NCI-H1105 treated with DMSO at 0.1 percent for 48 hours (cell line): ENCODE measurements at places on chromosomes 2 and 18.

DNA sequence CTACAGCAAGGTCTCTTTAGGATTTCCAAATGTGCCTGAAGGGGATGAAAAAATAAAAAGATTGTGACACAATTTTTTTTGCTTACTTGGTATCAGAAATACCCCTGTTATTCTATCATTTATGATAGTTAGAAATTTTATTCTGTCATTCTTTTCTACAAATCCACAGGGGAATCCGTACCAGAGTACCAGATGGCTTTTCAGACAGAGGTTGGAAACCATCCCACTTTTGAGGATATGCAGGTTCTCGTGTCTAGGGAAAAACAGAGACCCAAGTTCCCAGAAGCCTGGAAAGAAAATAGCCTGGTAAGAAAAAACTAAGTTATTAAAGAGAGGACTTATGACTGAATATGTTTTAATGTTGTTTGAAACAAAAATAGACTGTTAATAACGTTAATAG is 92.6 kb upstream of the FAM117B start:
- DNase-seq = no peak

DNA sequence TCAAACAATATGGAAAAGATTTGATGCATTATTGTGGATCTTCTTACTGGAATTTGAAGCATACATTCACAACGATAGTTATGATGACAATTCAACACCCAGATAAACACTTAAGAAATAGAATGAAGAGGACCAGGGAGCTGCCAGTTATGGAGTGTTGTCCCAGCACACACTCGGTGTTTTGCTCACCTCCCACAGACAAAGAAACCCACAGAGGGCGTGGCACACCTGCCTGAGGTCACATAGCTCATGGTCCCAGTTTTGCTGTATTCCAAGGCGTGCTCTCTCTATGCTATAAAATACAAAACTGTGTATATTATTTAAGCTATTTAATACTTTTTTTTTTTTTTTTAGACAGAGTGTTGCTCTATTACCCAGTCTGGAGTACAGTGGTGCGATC is 31.1 kb downstream of the EFR3B start:
- DNase-seq = no peak

DNA sequence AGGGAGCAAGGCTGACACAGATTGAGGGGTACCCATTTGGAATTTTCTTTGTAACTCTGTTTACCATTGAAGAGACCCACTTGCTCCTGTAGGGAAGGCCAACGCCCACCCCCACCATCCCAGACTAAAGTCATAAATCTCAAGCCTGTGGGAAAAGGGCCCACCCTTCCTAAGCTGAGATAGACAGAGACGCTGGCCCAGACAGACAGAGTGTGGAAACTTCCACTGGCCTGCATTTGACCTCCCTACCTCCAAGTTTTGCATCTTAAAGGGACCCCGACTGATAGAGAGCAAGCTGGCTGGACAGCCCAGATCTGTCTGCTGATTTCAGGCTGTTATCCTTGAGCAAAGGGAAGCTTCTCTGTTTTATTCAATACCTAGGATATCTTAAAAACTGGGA is 48.2 kb upstream of the SLC14A2 start:
- no peak for DNase-seq

DNA sequence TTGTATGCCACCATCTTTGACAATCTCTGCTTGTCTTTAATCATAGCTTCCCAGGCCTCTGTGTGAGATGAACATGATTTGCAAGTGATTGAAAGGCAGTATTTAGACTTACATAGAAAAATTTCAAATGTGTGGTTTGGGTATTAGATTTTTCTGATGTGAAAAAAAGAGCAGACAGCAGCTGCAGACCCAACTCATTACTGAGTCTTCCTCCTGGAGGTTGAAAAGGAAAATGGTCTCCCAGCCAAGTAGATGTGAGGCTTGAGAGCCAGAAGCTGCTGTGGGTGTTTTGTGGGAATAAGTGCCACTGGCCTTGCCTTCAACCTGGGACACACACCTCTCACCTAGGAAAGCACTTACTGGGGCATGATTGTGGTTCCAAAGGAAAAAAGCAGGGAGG is 92.5 kb downstream of the KCTD18 start:
- DNase-seq = no peak

DNA sequence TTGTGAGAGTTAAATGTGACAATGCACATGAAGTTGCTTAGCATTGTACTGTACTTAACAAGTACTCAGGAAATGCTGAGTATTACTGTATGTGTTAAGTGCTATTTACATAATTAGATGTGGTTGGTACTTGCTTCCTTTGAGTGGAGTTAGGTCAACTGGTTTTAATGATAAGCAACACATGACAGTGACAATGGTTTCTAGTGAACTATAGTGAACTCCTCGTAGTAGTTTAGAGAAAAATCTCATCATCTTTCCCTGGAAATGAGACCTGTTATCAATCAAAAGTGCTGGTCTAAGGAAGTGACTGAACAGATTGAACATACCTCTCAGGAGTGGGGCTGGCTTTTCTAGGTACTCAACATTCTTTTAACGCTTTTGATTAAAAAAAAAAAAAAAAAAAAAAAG is 29.2 kb upstream of the ZDBF2 start:
- DNase-seq = no peak

DNA sequence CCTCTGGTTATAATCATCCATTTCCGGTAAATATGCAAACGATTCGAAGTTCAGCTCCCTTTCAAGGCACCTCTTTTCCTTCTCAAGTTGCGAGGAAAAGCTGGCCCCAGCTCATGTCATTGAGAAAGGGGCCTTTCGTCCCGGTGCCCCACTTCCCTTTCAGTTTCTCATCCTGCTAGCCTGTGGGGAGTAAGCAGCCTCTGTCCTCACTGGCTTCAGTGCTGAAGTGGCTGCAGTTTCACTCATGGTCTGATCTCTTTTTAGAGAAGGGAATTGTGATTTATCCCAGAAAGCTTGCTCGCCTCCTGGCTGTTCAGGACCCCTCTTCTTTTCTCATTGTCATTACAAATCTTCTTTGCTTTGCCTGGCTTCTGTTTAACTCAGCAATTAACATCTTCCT is 207.5 kb downstream of the NR4A2 start:
- DNase-seq = no peak

- no peak for DNase-seq
Observed at GRCh38 chr2:79235135-79235534, 75.6 kb upstream of the REG3A start.

DNA sequence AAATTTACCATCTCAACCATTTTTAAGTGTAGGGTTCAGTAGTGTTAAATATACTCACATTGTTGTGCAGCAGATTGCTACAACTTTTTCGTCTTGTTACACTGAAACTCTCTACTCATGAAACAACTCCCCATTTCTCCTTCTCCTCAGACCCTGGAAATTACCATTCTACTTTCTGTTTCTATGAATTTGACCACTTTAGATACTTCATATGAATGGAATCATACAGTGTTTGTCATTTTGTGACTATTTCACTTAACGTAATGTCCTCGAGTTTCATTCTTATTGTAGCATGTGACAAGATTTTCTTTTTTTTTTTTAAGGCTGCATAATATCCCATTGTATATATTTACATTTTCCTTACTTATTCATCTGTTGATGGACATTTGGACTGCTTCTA is 203.8 kb downstream of the PLCL1 start:
- no peak for DNase-seq

- DNase-seq = no peak
Observed at GRCh38 chr18:77017355-77017754, 115.2 kb downstream of the MBP start.

DNA sequence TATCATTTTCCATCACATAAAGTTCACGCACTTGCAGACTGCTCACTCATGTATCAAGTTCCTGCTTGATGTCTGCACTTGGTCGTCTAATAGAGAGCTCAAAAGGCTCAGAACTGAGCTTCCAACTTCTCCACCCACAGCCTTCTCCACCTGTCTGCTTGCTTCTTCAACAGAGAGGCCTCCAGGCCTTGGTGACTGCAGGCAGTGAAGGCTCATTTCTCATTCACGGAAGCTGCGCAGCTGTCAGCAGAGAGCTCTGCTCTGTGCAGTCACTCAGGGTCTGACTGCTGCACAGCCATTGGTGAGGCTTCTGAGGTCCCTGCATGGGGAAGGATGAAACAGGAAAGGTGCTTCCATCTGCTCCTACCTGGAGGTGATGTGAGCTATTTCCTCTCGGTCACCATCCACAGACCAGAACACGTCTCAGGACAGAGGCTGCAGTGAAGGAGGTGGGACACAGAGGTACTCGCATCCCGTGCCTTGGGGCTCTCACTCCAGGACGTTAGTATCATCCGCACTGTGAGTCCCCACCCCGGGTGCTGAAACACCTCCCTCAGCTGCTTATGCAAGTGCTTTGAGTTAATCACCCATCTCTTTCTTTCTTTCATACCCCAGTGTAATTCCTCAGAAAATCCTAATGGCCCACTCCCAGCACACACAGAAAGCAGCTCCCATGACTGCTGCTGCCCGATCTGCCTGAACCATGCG is 126.2 kb downstream of the TMEM18 start:
- no peak for DNase-seq

DNA sequence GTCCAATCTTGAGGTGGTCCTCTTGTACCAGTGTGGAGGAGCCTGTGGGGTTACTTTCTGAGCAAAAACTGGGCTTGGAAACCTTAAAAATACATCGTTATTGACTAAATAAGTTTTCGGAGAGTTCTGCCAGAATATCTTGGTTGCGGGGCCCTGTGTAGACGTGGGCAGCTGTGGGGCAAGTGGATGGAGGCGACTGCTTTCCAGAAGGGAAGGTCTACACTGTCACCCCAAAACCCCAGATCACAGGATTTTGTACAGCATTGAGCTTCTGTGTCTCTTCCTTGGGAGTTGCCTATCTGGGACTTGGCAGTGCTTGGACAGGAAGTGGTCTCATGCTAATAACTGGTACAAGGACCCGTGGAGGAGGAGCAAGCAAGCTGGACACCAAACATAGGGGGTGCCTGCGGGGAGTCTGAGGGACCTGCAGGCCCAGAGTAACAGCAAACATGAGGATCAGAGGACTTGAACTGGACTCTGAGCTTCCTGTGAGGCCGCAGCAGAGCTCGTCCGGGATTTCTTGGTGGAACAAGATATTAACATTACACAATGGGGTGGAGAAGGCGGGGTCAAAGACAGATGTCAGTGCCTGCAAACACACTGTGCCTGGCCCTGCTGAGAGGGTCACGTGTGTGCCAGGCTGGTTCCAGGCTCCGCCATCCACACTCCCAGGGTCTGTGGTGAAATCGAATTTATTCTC is 48.0 kb upstream of the CTLA4 start:
- no peak for DNase-seq

DNA sequence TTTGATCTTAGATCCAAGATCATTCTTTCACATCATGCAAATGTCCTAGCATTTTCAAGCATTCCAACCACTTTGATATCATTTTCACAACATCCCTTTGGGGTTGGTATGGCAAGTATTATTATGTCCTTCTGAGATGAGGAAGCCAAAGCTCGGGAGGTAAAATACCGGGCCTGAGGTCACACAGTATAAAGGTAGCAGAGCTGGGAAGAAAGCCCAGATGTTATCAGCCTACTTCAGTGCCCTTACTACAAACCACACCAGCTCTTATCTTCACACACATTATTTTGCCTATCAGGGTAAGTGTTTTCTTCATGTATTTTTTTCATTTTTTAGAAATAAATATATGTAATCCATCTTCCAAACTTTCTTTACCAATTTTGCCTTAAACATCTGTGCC is 4.2 kb upstream of the B4GALT6 start:
- DNase-seq = no peak

DNA sequence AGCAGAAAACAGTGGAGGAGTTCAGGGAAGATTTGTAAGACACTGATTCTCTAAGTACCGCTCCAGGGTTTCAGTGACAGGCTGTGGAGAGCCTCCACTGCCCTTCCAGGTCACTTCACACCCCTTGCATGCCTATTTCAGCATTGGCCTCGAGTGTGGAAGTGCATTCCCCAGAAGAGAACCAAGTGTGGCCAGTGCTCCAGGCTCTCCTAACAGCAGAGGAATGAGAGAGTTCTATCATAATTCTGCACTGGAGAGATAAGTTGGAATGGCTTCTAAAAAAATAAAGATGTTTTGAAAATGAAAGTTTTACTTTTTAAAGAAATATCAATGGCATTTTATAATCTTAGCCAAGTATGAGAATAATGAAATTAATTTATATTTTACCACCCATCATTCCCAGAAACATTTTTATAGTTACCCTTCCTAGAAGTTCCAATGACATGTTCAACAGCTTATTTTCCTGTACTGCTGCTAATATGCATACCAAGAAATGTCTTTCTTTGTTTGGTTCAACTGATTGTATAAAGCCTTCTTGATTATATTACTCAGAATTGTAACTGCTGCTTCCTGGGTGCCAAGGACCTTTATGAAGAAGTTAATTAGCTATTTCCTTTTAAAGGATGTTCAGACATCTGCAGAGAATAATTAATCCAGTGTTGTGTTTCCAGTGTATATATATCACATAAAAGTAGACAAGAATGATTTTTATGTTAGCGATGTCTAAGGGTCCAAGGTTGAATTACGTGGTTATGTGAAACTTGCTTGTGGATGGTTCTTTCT is 61.0 kb upstream of the SERPINE2 start:
- no peak for DNase-seq

GRCh38 chr18:45175511-45175910 is 439.8 kb upstream of the SLC14A2 start:
- no peak for DNase-seq
